ENCODE measurements at places on chromosomes 13 and 19. TPM values are rescaled to one million over a fixed set of nuclear protein-coding genes. Genes with fewer than 3 reads are reported as not detected.

GRCh38 chr19:50317115-50317514, 12.1 kb downstream of the KCNC3 start:
- DNase-seq = no peak

GRCh38 chr13:23771552-23771951, 117.6 kb downstream of the MIPEP start:
- DNase-seq = no peak

KRTDAP gene
- not detected for total RNA-seq

DNA sequence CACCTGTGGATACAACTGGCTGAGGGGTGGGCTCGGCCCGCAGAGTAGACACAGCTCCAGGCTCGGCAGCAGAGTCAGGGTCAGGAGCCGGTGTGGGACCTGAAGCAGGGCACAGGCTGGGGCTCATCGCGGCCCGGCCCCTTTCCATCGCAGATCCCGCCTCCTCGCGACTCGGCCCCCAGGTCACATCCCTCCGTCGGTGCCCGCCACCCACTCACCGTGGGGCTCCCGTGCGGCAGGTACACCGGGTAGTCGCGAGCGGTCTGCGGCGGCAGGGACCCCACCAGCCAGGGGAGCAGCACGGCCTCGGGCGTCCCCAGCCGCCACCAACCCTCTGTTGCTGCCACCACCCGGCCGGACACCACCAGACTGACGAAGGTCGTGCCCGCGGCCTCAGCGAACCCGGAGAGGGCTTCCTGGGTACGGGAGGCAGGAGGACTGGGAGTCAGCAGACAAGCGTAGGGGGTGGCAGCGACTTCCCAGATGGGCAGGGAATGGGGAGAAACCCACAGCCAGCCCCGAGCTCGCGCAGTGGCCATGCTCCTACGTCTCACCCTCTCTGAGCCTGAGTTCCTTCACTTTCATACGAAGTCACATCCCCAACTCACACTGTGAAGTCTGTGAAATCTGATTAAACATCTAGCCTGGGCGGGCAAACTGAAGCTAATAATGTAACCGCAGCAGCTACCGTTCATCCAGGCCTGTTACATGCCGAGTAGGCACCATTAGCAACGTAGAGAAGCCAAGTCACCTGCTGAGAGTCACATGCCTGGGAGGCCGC, 3.7 kb downstream of the FUZ start:
- DNase-seq = peak; percentile 39

GRCh38 chr13:46609726-46610125, 56.8 kb downstream of the LRCH1 start:
- DNase-seq = no peak

DNA sequence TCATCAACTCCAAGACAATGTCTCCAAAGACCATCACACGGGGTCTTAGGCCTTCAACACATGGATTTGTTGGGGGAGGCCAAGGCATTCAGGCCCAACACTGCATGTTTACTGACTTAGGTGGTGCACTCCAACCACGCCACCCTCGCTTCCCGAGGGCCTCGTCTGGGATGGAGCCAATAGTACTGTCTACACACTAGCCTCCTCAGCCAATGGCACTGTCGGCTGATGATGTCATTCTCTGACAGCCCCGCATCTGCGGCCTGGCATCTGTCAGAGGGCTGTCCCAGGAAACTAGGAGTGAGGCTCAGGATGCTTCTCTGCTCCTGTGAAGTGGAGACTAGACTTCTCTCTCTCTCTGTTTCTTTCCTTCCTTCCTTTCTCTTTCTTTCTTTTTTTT, 96.6 kb downstream of the TEX26 start:
- DNase-seq = no peak

DNA sequence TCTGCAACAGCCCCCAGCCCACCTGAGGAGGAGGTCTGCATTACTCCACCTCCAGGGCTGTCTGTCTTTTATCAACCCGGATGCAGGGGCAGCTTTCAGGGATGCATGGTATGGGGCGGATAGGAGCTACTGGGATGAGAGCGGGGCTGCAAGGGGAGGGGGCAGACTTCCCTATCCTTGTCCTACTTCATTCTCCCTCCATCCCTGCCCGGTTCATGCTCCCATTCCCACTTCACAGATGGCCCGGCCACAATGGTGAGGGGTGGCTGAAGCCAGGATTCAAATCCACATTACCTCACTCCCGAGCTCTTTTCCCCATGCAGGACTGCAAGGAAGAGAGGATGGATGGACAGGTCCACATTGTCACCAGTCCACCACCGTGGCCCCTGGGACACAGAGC, 40.5 kb upstream of the VSTM2B start:
- no peak for DNase-seq

GRCh38 chr19:18280247-18281081, 958 bp downstream of the JUND start:
- peak; percentile 81 for DNase-seq

TMEM59L gene
- not detected for total RNA-seq

DNA sequence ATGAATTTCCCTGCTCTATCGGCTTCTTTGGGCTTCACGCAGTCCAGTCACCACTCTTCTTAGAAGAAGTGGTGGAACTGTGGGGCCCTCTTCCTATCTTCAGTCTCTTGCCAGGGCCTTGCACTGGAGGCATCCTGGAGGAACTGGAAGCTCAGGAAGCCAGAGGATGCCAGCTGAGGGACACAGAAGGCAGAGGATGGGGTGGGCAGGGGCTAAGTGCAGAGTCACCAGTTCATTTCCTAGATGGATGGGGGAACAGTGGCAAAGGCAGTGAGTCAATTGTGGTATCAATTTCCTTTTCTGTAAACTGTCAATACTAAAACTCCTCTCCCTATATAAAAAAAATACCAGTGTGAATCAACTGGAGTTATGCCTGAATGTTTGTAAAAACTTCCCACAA, 419.7 kb downstream of the KLF12 start:
- no peak for DNase-seq

DNA sequence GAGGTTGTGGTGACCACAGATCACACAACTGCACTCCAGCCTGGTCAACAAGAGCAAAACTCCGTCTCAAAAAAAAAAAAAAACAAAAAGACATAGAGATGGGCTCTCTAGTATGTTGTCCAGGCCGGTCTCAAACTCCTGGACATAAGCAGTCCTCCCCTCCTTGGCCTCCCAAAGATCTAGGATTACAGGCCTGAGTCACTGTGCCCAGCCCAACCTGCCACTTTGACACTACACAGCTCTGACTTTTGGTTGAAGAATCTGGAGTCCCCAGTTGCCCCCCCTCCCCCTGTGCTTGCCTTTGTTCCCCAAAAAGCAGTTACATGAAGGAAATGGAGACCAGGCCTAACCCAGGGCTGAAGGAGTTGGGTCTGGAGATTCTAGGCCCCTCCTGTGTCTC, 12.9 kb downstream of the CARM1 start:
- peak; percentile 80 for DNase-seq

GRCh38 chr13:36214163-36214921, at the start of gene SOHLH2:
Gene SOHLH2 (minus strand): TSS chr13:36214556. CDS start chr13:36214526, 30 bp downstream.
- no peak for DNase-seq

- DNase-seq = no peak
These were observed 31.0 kb downstream of the C2CD4C start for GRCh38 chr19:377801-378581.

GJB6 gene
- not detected for total RNA-seq

ZNF536 gene
- 0.67 TPM for total RNA-seq

- DNase-seq = no peak
These were observed 27.9 kb upstream of the RCBTB2 start for GRCh38 chr13:48560657-48561337.

DNA sequence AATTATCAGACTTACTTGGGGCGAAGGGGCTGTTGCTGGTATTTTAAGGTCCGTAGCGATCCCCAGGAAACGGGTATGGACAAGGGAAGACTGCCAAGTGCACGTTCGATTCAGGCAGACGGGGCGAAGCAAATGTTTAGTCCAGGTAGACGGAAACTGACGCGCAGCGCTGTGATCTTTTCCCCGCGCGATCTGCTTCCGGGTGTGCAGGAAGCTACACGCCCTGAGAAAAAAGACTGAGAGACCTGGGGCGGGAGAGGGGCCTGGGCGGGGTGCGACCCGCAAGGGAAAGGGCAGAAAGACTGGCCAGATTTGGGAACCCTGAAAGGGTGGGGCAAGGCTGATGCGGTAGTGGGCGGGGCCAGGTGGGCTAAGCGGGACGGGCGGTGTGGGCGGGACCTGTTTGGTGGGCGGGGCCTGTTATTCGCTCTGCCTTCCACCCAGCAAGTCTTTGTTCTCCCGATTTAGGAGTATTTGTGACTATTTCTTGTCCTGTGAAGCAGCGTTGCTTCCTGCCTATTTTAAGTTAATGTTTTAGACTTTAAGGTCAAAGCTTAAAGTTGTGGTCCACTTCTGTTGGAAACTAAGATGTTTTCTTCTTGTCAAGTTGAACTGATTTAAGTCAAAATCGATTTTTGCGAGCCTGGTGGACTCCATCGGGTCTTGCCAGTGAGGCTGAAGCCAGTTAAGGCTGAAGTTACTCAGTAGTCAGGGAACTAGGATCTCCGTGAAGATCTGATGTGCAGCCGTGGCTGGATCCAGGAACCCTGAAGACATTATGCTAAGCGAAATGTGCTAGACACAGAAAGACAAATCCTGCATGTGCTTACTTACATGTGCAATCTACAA, at the start of gene ZNF836:
TSS of gene ZNF836 (minus strand) at position 301 of the 849 bp plus-strand sequence. CDS start 3,549 bp downstream, outside the sequence.
- peak; percentile 95 for DNase-seq

DNA sequence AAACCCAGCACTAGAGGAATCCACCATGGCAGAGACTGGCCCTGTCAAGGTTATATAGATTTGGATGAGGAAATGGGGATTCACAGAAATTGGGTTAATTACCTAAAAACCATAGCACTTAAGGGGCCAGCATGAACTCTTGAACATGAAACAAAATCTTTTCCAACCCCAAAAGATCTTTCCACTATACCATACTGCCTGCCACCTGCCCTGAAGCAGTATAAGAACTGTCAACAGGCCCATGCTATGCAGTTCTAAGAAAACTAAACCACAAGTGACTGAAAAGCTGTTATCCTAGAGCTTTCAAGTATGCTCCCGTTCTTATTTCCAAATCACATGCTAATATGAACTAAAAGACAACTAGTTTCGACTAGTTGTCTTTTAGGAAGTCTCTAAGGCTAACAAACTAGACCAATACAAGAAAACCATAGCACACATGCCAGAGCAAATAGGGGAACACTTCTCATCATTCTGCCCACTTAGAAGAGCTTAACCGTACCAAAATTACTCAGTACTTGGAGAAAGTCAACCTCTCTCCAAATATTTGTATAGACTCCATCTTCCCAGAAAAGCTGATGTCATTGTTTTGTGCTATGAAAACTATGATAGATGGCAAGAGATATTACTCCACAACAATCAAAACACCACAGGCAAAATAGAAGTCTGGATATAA, 27.5 kb downstream of the HSPH1 start:
- DNase-seq = no peak

- DNase-seq = no peak
These were observed 60.6 kb upstream of the TPP2 start for GRCh38 chr13:102536196-102536595.

CILP2 gene
- total RNA-seq = 0.15 TPM

- DNase-seq = peak; percentile 60
These were observed 1419.8 kb downstream of the UQCRFS1 start for GRCh38 chr19:27793128-27793643.

- no peak for DNase-seq
These were observed 454.4 kb downstream of the TDRD3 start for GRCh38 chr13:60851378-60851777.

IFNL1 gene
- not detected for total RNA-seq

GRCh38 chr13:112986470-112986869, 17.5 kb downstream of the MCF2L start:
- DNase-seq = no peak

TMEM255B gene
- 55.5 TPM for total RNA-seq

DNA sequence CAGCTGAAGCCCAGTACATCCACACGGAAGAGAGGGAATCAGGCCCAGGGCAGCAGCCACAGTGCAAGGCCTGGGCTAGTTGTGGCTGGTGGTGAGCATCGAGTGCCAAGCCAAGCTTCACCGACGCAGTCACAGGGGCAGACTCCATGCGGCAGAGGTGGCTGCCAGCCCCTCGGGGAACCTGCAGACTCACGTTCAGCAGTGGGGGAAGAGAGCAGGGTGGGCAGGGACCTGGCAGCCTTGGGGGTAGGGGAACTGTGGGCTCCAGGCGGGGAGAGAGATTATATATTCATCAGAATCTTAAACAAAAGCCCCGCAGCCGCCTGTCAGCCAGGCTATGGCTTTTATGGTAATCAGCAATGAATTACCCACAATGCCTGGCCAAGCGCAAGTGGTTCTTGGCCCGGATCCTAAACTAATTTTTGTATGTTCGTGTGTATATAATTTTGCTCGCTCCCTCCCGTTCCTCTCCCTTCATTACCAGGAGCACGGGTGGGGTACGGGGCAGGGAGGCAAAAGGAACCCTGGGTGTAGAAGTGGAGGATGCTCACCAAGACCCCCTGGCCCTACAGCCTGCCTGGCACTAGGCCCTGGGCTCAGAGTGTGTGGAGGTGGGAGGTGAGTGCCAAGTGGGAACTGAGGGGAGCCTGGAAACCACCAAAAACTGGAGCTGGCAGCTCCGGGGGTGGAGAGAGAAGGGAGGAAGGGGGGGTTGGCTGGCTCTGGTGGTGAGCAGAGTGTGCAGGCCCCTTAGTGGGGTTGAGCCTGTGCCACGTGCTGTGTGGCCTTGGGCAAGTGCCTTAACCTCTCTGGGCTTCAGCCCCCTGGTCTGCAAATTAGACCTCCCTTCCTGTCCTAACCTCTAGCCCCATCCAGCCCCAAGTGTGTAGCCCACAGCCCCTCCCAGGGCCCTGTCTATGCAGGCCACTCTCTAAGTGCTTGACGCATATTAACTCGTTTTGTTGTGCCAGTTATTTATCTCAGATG, 31.9 kb downstream of the PTPRS start:
- peak; percentile 76 for DNase-seq

HCN2 gene
- total RNA-seq = not detected

DNA sequence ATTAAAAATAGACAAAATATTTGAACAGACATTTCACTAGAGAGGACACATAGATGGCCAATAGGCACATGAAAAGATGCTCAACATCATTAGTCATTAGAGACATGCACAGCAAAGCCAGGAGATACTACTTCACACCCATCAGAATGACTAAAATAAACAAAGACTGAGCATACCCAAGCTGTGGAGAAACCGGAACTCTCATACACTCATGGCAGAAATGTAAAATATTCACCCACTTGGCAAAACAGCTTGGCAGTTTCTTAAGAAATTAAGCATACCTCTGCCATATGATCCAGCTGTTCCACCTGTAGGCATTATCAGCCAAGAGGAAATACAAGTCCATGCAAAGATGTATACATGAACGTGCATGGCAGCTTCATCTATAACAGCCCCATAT, 213.4 kb downstream of the TSHZ3 start:
- DNase-seq = no peak

GRCh38 chr19:40261631-40262030, 23.5 kb downstream of the AKT2 start:
- DNase-seq = no peak

GRCh38 chr13:113822266-113822665, 41.6 kb downstream of the GAS6 start:
- no peak for DNase-seq

- peak; percentile 48 for DNase-seq
These were observed 831 bp downstream of the PGPEP1 start for GRCh38 chr19:18340990-18341868.

C19orf18 gene
- total RNA-seq = not detected

KLK14 gene
- not detected for total RNA-seq
